Activated T-helper 1 cell treated with anti-CD3 and anti-CD28 coated beads, Interleukin-2, amount 50 U/mL, for 16 hours (primary cell): ENCODE measurements at places on chromosomes 3 and 15.

GRCh38 chr3:62876064-62876463 lies 848 bp upstream of the CADPS start:
- no peak for DNase-seq

- no peak for DNase-seq
Measured at GRCh38 chr15:60381148-60381788, 16.5 kb downstream of the ANXA2 start.

- no peak for DNase-seq
Measured at GRCh38 chr15:78179286-78179840, 30.2 kb downstream of the IDH3A start.

GRCh38 chr3:189512039-189512438 lies 119.2 kb upstream of the TP63 start:
- no peak for DNase-seq

- no peak for DNase-seq
Measured at GRCh38 chr3:88150371-88150770, 612 bp downstream of the C3orf38 start.

- DNase-seq = no peak
Measured at GRCh38 chr3:159301961-159302360, 500.1 kb downstream of the MFSD1 start.

GRCh38 chr3:64974401-64974800 lies 286.6 kb upstream of the ADAMTS9 start:
- DNase-seq = no peak
